Trophoblast cell (in vitro differentiated cells and primary cell): ENCODE measurements at places on chromosomes 5 and 9.

DNA sequence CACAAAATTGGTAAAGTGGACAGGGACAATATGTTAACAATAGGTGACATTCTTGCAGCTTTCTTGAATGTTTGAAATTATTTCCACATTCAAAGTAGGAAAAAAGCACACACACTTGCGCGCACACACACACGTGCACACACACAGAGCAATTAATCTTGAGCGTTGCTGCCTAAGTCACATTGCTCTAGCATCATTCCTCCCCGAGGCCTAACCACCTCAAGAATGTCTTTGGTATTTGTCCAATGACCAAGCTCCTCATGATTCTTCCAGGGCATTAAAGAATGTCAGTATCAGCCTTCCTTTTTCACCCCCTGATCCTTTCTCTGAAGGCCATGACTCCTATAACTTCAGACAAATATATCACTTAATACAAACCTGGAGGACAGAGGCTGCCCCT, 198.1 kb downstream of the NPR3 start:
- DNase-seq = no peak

DNA sequence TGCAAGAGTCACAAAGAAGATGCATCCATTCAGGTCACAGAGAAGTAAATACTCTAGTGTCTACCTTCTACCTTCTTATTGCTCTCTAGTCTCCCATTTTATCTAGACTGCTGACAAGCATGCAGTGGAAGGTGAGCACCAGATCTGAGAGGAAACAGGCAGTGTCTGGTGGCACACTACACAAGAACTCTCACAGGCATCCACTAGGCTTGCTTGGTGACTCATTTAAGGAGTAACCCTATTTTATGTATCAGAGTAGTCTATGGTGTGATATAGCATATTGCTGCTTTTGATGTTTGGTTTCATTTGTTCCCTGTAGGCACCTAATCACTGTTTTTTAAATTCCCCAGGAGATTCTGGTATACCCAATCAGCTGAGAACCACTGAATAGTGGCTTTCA, 1.6 kb upstream of the THBS4 start:
- no peak for DNase-seq

DNA sequence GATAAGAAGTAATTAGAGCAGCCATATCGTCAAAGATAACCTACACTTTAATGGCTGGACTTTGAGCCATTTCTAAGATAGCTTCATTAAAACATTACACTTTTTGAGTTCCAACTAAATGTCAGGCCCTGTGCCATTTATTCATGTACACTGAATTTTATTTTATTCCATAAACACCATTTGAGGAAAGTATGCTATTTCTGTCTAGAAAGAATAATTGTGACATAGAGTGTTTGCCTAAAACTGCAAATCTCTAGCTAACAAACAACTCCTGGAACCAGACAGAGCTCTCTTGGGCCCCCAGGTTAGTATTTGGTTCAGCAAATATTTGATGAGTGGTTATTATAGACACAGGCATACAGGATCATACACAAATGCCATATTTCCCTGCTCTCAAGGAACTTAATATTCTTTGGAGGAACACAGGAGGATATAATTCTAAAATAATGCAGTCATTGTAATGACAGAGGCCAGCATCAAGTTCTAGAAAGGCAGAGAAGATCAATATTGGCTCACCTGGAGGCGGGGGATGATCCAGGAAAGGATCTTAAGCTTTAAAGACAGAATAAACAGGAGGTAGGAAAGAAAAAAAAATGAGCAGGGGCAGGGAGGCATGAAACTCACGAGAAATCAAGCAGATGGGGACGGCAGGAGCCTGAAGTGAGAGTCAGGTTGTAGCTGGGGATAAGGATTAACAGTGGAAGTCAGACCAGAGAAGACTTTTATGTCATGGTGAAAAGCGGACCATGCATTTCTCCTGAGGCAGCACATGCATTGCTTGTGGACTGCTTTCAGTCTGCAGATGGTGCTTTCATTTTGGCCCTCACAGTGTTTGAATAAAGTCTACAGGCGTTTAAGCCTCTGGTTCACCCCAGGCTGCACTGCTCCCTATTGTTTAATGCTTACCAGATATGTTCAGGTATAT, 127.7 kb downstream of the GCNT1 start:
- no peak for DNase-seq

DNA sequence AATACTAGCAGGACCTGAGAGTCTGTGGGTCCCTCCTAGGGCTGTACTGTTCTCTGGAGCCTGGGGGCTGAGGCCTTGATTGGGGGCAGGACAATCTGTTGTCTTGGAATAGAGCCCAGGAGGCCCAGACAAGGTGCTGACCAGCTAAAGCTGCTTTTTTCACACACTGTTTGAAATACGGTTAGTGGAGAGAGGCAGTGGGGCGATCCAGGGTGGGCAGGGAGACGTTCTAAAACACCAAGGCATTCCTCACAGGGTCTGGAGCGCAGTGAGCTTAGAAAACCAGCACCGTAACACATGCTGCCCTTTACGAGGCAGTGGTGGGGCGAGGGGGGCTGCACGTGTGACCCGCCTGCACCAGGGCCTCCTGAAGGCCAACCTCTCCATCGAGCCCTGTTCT, 55.1 kb downstream of the EHMT1 start:
- no peak for DNase-seq

GRCh38 chr5:112772124-112772523, 34.4 kb downstream of the APC start:
- DNase-seq = no peak

DNA sequence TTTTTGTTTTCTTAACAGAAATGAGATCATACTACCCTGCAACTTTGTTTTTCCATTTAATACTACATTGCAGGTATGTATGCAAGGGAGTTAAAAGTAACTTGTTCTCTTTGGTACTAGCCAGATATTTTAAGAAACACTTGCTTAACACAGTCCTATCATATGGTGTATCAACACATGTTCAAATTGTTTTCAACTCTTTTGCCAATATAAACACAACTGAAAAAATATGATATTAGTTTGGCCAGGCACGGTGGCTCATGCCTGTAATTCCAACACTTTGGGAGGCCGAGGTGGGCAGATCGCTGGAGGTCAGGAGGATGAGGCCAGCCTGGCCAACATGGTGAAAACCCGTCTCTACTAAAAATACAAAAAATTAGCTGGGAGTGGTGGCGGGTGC, 41.6 kb downstream of the RNF38 start:
- DNase-seq = no peak

DNA sequence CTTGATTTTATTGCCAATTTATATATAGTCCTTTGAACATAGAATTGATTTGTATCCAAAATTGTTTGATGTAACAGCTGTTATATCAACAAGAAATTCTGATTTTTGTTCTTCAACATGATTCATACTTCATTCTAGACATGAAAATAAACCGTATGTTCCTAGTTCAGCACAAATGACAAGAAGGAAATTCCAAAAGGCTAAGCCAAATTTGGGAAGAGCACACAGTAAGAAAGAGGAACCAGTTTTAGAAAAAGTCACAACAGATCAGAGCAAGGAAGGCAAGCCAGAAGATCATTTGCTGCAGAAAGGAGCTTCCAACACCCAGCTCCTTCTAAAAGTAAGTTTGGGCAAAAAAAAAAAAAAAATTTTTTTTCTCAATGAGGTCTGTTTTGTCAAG, 65.0 kb upstream of the MCCC2 start:
- DNase-seq = no peak

DNA sequence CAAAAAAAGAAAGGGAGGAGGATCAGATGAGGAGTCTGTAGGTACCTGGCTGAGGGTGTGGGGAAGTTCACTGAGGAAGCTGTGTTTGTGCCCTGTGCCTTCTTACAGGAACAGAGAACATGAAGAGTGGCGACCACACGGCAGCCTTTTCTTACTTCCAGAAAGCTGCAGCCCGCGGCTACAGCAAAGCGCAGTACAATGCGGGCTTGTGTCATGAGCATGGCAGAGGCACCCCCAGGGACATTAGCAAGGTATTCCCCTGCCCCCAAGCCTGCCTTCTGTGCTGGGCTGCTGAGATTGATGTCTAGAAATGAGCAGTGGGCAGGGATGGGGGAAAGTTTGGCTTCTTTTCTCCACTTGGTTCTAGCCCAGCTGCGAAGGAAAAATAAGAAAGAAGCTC, 9.5 kb downstream of the DELE1 start:
- no peak for DNase-seq

DNA sequence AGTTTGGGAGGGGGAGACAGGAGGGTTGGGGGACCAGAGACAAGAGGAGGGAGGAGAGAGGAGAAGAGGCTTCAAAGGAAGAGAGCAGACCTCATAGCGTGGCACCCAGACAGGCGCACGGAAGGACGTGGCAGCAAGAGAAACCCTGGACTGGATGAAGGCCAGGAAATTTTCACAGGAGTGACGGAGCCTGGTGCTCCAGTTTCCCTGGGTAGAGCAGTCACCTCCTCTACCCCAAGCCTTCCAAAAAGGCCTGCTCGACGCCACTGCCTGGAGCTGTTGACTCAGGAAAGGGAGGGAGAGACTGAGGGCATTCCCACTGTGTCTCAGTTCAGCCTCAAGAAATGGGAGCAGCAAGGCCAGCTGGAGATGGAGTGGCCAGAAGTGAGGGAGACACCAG, 19.3 kb downstream of the AK8 start:
- no peak for DNase-seq

DNA sequence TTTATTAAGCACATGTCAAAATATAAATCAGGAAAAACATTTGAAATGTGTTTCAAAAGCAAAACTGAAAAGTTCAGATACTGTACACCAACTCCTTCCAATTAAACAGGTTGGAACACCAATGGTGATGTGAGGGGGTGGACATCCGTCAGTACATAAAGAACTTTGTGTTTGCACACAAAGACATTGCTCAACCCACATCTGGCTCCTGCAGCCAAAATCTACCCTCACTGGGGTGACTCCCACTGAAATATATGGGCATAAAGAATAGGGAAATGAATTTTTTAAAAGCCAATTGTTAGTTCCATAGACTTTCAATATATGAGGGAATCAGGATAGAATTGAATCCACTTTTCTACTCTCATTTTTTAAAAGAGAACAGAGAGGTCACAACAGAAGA, 63.9 kb downstream of the MEGF9 start:
- DNase-seq = no peak

GRCh38 chr9:125043148-125043547, 100.2 kb downstream of the SCAI start:
- DNase-seq = no peak

DNA sequence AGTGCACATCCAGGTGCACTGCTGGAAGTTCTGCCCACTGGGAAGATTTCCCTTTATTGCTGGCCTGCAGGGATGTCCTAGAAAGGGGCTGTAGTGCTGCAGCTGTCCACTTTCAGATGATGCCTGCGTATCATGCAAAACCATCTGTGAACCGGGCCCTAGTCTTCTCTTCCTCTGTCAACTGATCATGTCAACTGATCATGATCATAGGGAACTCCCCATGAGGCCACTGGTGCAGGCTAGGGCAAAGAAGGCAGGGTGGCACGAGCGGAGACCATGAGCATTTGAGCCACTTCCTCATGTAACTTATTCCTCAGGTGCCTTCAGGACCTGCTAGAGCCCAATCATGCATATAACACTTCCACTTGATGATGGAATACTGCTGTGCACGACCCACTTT, 4.5 kb upstream of the HSDL2 start:
- no peak for DNase-seq

DNA sequence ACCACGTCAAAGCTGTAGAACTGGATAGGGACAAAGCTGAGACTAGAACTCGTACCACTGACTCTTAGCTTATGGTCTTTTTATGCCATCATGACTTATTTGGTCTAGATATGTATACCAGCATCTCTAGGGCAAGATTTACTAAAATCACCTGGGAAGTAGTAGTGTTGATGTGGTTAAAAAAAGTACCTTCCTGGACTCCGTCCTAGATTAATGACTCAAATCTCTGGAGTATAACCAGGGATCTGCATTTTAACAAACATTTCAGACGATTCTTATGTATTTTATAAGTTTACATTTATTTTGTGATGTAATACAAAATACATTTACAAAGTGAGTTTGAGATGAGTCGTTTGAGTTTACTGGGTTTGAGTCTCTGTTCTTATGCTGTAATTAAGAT, 68.7 kb downstream of the ARHGAP26 start:
- no peak for DNase-seq

- peak; percentile 25 for DNase-seq
These were observed 1275.0 kb upstream of the CDH9 start for GRCh38 chr5:28313321-28313951.

- DNase-seq = peak; percentile 11
These were observed 20.4 kb downstream of the ANKS6 start for GRCh38 chr9:98775831-98776441.

DNA sequence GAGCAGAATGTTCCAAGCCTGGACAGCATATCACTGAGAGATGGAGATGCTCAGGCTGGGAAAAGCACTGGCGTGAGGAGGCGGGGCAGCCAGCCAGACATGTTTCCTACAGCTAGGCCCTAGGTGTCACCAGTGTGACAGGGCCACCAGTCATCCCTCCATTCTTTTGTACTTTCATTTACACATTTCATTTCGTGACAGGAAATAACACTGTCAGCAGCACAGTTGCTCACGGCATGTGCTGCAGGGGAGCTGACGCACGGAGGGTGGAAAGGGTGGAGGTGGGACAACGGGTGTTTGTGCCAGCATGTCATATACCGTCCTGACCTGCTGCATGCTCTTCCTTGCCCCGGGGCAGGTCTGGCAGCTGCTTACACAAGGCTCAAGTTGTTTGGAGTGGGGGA, 14.8 kb upstream of the CEMIP2 start:
- DNase-seq = peak; percentile 94

- no peak for DNase-seq
These were observed 141.2 kb downstream of the PARP8 start for GRCh38 chr5:50807661-50808060.

DNA sequence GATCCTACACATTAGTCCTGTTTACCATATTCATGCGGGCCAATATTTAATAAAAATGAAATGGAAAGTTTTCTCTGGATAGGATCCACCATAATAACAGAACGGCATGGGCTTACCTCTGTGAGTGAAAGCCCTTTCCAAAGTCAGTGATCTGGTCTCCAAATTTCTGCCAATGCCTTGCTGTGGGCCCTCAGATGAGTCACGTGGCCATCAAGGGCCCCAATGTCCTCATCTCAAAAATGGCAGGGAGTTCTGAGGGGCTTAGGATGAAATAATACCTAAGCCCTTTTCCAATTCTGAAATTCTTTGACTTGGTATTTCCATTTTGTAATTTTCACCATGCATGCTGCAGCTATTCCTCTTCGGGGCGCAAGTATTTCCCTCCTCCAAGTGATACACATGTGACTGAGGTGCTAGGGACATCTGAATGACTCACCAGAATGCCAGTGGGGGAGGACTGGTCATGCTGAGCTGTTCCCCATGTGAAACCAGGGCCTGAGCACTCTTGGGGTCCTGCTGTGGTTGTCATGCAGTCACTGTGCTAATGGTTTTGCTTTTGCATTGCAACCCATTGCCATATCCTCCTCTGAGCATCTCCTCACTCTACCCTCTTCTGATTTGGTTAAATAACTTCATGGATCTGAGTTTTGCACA, 35.0 kb downstream of the ITK start:
- DNase-seq = no peak

DNA sequence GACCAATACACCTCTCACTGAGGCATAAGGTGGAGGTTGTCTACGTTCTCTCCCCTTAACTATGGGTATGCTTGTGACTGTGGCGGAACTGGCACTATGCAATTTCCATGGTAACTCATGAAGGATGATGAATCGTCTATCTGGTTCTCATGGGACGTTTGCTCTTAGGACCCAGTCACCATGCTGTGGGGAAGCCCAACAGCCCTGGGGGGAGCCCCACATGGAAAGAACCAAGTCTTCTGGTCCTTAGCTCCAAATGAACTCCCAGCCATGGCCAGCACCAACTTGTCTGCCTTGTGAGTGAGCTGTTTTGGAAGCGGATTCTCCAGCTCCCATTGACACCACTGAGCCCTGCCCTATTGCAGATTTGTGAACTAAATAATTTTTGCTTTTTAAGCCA, 188.7 kb upstream of the S1PR3 start:
- no peak for DNase-seq
